ENCODE measurements at places on chromosomes 4 and X.

- peaks cover 16% of the 10 kb centered on the region for H3K36me3 ChIP-seq
- H3K4me1 ChIP-seq: peaks cover 4% of the 10 kb centered on the region
- no peak for DNase-seq
- peak overlapping the region; percentile 7 for H3K27ac ChIP-seq
- no peak overlapping the region for H3K4me3 ChIP-seq
- no peaks in the 10 kb centered on the region for H3K27me3 ChIP-seq
Measured at GRCh38 chrX:107119283-107119682, 661 bp upstream of the RBM41 start.

DNA sequence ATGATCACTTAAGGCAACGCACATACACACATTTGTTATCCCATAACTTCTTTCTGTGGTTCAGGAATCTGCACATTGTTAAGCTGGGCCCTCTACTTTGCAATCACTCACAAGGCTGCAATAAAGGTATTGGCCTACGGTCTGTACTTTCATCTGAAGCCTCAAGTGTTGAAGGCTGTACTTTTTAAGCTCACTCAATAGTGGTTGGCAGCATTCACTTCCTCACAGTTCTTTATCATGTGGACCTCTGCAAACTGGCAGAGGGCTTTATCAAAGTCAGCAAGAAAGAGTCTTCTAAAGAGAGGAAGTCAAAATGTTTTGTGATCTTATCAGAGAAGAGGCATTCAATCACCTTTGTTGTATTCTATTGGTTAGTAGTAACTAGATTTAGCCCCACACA lies 301.4 kb upstream of the EPHA5 start:
- H3K4me3 ChIP-seq: no peak overlapping the region
- no peaks in the 10 kb centered on the region for H3K36me3 ChIP-seq
- no peaks in the 10 kb centered on the region for H3K4me1 ChIP-seq

DNA sequence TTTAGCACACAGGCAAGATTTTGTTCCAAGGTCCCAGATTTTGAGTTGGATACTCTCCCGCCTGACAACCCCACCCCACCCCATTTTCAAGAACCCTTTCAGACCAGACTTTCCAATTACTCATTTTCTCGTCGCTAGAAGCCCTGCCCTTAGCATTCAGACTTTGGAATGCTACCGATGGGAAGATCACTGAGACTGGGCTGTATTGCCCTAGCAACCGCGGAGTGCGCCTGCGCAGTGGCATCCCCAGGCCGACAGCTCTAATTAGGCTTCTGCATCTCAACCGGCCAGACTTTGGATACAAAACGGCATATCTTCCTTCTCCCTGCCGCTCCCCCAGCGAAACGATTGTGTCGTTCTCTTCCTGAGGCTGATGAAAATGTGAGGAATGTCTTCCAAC lies 3.4 kb downstream of the MAGEE2 start:
- H3K36me3 ChIP-seq: no peaks in the 10 kb centered on the region
- no peaks in the 10 kb centered on the region for H3K4me1 ChIP-seq
- DNase-seq: peak; percentile 7
- H3K27ac ChIP-seq: no peak overlapping the region

- H3K27me3 ChIP-seq: peaks cover 5% of the 10 kb centered on the region
- H3K36me3 ChIP-seq: no peaks in the 10 kb centered on the region
- H3K4me1 ChIP-seq: no peaks in the 10 kb centered on the region
- no peak overlapping the region for H3K4me3 ChIP-seq
- no peak for DNase-seq
Measured at GRCh38 chr4:8675906-8676305, 83.3 kb downstream of the CPZ start.

- H3K4me3 ChIP-seq: no peak overlapping the region
- DNase-seq: no peak
- H3K4me1 ChIP-seq: no peaks in the 10 kb centered on the region
- no peaks in the 10 kb centered on the region for H3K27me3 ChIP-seq
- no peak overlapping the region for H3K27ac ChIP-seq
Measured at GRCh38 chrX:155505296-155505695, 46.9 kb upstream of the F8A3 start.

- DNase-seq: no peak
- no peaks in the 10 kb centered on the region for H3K36me3 ChIP-seq
- no peaks in the 10 kb centered on the region for H3K27me3 ChIP-seq
- no peak overlapping the region for H3K27ac ChIP-seq
Measured at GRCh38 chr4:35541888-35542213, 702.5 kb downstream of the ARAP2 start.

DNA sequence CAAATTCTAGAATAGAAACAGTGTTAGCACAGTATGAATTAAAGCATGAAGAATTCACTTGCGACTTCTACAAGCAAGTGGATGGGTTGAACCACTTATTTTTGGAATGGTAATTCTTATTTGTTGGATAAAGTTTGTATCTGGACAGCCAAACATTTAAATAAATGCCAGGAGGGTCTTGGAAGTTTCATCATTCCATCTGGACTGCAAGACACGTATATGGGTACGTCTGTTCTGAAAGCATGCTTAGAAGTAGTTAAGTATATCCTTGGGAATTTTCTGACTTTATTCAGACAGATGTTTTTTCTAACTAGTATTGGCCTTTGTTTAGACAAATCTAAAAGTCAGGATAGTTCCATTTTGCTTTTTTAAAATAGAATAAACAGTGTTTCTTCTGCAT lies 77.5 kb upstream of the CASK start:
- no peak overlapping the region for H3K4me3 ChIP-seq
- no peak for DNase-seq
- H3K27me3 ChIP-seq: no peaks in the 10 kb centered on the region
- H3K4me1 ChIP-seq: no peaks in the 10 kb centered on the region
- no peak overlapping the region for H3K27ac ChIP-seq
- H3K36me3 ChIP-seq: no peaks in the 10 kb centered on the region

DNA sequence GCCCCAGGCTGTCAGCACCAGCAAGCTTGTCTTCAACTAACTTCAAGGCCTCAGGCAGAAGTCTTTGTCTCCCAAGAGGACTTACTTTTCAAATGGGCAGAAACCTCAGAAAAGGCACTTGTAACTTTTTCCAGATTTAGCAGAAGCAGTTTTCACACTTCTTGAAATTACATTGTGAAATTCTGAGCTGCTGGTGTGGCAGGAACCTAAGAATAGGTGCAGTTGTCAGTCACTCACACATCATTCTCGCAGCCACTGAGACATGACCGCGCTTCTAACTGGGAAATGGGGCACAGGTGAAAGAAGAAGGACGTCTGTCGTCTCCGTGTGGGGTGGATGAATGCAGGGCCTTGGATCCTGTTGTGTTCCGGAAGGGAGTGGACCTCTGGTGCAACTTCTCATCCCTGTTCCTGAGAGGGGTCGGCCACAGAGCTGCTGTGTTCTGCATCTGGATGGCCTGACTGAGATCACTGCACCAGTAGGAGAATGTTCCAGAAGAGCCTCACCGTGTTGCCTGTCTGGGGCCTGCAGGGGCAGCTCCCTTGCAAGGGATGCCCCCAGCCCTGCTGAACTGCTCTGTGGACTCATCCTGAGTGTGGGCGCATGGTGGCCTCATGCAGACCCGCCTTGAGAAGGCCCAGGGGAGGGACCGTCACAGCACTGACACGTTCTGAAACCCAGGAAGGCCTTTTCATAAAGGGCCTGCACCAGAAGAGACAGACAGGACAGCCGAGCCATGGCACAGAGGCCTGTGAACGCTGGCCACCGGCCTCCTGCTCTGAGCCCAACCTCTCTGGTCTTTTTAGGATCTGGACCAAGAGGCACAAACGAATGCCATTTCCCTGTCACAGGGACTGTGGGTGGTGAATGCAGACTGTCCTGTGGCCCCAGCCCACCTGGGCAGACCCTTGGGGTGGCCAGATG lies 18.7 kb downstream of the NAT8L start:
- H3K27ac ChIP-seq: no peak overlapping the region
- H3K4me1 ChIP-seq: peaks cover 12% of the 10 kb centered on the region
- DNase-seq: no peak
- H3K36me3 ChIP-seq: no peaks in the 10 kb centered on the region
- no peaks in the 10 kb centered on the region for H3K27me3 ChIP-seq

DNA sequence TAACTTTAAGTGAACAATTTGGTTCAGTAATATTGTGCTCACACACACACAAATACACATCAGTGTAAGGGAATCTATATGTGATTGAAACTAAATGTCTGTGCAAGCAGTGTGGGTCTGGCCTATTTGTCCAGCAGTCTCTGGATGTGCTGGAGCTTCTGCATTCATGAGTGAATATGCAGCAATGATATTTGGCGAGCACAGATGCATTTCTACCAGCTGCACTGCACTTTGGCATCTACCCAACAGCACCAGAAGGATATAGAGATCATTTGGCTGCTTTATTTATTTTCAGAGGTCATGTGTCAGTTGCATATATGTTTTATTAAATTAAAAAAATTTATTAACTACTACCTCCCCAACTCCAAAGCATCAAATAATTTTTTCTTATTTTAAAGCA lies 613.4 kb upstream of the NR3C2 start:
- no peak overlapping the region for H3K4me3 ChIP-seq
- no peaks in the 10 kb centered on the region for H3K27me3 ChIP-seq
- H3K36me3 ChIP-seq: no peaks in the 10 kb centered on the region
- H3K4me1 ChIP-seq: no peaks in the 10 kb centered on the region

- H3K36me3 ChIP-seq: peaks cover 5% of the 10 kb centered on the region
- H3K4me1 ChIP-seq: no peaks in the 10 kb centered on the region
- no peak overlapping the region for H3K4me3 ChIP-seq
Measured at GRCh38 chrX:130676861-130677260, 226.1 kb downstream of the ENOX2 start.

DNA sequence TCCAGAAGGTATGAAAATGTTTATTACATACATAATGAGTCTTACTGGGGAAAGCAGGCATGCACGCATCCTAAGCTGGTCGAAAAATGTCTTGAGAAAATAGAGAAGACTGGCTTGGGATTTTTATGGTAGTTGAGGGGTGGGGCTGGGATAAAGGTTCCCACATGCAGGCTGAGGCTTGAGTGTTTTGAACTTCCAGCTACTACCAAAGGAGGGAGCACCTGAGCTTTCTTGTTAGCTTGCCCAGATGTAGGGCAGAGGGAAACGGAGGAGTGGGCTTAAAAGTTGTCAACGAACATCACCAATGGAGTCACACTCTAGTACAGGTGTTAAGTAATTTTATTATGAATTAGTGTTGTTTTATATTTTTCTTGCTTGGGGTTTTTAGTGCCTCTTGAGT lies 39.6 kb upstream of the SRPX start:
- no peaks in the 10 kb centered on the region for H3K27me3 ChIP-seq
- DNase-seq: peak; percentile 16
- no peak overlapping the region for H3K27ac ChIP-seq
- H3K36me3 ChIP-seq: no peaks in the 10 kb centered on the region
- no peak overlapping the region for H3K4me3 ChIP-seq

DNA sequence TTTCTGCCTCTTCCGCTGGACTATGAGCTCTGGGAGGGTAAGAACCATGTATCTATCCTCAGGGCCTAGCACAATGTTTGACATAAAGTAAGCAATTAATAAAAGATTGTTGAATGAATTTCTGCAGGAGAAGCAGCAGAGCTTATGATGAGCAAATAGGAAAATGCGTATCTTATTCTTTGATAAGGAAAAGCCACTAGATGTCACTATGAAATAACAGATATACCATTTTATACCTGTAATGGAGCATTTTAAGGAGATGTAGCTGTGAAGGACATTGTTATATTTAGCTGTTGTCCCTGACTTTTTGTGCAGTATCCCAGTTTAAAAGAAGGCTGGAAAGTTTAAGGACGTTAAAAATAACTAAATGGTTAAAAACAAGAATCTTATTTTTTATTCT lies 147.2 kb upstream of the MBNL3 start:
- no peak overlapping the region for H3K4me3 ChIP-seq
- no peaks in the 10 kb centered on the region for H3K36me3 ChIP-seq
- no peaks in the 10 kb centered on the region for H3K4me1 ChIP-seq
- no peak overlapping the region for H3K27ac ChIP-seq

DNA sequence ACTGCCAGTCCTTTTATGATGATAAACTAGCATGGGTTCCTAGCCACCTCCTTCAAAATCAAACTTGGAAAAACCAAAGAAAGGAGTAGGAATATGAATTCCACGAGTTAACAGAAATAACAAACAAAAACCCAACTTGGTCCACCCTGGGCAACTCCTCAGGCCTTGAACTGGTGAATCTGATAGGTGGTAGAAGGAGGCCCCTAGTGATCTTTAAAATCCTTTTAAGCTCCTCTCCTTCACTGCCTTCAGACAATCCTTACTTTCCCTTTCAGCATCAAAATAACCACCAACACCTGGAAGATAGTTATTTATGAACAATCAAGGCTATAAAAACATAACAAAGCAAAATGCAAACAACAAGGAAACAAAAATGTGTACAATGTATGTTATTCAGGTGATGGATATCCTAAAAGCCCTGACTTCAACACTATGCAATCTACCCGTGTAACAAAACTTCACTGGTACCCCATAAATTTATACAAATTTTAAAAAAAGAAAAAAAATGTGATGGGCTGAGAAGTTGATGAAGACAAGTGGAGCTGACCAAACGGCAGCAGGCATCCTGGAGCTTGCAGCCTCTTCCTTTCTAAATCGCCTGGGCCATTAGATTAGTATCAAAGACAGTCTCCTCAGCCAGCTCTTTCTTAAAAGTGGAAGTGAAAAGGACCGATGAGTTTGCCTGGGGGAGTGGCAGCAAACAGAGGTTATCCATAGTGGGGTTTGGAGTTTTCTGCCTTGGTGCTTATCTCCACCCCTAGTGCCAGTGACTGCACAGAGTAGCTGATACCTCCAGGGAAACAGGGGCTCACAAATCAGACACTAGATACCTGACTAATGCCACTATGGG lies 179.6 kb downstream of the TMA16 start:
- H3K27me3 ChIP-seq: no peaks in the 10 kb centered on the region
- no peak overlapping the region for H3K4me3 ChIP-seq
- no peak for DNase-seq
- H3K36me3 ChIP-seq: no peaks in the 10 kb centered on the region
- H3K27ac ChIP-seq: no peak overlapping the region

DNA sequence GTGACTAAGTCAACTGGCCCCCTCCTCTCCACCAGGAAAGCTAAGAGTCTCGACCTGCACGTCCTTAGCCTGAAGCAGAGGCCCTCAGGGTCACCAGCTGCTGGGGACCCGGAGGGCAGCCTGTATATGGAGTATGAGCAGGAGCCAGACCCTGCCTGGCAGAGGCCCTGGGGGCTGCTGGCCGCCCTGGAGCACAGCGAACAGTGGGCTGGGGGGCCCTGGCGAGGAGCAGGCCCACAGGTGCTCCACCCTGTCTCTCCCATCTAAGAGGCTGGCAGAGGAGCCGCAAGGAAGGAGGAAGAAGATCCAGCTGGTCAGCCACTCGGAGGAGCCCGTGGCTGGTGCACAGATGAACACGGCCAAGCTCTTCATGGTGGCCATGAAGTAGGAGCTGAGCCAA lies 61.2 kb downstream of the ALPK1 start:
- no peak overlapping the region for H3K27ac ChIP-seq
- no peaks in the 10 kb centered on the region for H3K27me3 ChIP-seq
- DNase-seq: no peak
- H3K4me3 ChIP-seq: no peak overlapping the region
- H3K4me1 ChIP-seq: no peaks in the 10 kb centered on the region
